ENCODE measurements at places on chromosomes 11 and 22.

DNA sequence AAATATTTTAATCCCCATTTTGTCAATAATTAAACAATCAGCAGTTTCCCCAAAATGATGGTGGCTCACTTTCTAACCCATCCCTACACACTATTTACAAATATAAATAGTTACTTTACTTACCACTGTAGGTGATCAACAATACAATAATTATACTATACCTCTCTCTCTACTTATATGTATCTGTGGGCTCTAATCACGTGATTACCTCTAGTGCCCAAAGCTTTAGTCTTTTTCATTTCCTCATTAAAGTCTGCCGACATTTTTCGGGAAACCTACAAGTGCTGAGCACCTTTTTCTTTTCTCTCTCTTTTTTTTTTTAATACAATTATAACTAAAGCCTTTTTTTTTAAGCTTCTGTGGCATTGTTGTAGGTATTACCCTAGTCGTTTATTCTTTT is 23.9 kb downstream of the DLG2 start:
- no peak for DNase-seq

DNA sequence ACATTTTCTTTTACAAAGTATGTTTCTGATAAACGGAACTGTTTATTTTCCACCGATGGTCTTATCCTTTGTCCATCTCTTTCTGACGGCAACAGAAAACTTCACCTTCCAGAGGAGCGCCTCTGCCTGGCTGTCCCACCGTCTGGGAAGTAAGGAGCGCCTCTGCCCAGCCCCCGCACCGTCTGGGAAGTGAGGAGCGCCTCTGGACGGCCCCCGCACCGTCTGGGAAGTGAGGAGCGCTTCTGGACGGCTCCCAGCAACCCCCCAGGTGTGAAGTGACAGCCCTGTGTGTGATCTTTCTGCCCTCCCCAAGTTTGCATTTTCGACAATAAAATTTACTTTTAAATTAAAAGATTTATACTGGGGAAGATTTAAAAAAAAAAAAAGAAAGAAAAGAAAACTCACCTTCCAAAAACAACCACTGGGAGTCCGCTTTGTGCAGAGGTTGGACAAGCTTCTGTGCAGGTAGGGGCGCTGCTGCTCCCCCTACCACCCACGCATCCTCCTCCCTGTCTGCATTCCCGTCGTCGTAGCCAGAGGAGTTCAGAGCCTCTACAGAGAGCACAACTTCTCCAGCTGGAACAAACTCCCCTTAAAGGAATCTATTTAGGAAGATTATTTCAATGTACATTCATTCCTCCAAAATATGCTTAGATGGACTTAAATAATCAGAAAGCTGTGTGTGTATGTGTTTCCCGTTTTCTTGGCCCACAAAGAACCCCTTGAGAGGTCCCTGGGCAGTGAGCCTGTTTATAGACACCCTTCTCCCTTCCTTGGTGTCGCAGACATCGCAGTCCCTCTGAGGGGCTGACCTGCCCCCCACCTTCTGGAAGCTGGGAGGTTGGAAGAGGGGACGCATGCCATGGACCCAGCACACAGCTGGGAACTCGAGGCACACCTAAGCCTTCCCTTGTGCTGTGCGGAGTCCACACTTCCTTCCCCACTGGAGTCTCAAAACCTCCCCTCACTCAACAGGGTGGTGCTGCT is 849 bp upstream of the APOBEC3B start:
- DNase-seq = no peak

DNA sequence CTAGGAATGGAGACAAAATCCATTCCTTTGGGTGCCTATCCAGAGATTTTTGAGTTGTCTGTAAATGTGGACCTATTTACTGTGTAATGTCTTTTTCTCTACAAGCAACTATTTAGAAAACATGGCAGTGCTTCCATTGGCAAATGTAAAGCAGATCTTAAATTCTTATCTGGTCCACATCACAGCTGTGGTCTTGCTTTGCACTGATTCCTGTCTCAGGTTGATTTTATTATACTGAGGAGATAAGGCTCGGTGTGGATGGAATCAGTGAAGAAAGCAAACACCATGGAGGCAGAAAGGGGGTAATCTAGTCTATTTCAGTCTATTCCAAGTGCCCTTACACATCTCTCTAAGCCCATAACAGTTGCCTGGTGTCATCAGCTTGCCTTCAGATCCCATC is 160.5 kb downstream of the NCAM1 start:
- DNase-seq = no peak

DNA sequence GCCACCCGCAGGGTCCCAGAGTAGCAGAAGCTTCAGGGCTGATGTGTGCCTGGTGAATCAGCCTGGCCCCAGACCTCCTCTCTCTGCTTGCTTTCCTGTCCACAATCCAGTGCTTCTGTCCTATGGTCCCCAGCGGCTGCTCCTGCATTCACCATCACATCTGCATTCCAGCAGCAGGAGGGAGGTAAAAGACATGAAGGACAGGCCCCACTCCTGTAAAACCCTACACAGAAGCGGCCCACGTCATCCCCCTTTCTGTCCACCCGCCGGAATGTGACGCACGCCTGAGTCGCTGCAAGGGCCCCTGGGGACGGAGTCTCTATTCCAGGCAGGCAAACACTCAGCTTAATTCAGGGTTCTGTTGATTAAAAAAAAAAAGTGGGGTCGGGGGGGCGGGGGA is 58.3 kb downstream of the CDKN1C start:
- no peak for DNase-seq

- DNase-seq = no peak
Observed at GRCh38 chr11:44601471-44602370, 36.3 kb downstream of the CD82 start.

DNA sequence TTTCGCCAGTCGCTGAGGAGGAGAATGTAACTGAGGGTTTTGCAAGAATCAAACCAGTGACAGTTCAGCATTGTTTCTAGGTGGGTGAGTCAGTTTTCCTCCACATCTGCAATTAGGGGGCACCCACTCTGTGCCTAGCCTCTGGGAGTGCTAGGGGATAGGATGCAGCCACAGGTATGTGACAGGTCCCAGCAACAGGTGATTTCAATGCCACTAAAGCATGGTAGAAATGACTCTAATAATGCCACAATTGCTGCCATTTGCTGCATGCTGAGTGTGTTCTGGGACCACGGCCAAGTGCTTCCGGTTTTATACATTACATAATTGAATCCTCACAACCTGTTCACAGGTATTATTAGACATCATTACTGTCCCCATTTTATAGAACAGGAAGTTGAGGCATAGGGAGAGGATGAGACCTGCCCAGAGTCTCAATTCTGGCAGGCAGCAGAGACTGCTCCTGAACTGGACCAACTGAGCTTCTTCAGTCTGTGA is 556 bp downstream of the CRYBB2 start:
- DNase-seq = no peak

GRCh38 chr22:29306835-29307595 is 565 bp downstream of the GAS2L1 start:
- no peak for DNase-seq

- no peak for DNase-seq
Observed at GRCh38 chr11:117862019-117862725, 14.3 kb downstream of the FXYD6 start.

DNA sequence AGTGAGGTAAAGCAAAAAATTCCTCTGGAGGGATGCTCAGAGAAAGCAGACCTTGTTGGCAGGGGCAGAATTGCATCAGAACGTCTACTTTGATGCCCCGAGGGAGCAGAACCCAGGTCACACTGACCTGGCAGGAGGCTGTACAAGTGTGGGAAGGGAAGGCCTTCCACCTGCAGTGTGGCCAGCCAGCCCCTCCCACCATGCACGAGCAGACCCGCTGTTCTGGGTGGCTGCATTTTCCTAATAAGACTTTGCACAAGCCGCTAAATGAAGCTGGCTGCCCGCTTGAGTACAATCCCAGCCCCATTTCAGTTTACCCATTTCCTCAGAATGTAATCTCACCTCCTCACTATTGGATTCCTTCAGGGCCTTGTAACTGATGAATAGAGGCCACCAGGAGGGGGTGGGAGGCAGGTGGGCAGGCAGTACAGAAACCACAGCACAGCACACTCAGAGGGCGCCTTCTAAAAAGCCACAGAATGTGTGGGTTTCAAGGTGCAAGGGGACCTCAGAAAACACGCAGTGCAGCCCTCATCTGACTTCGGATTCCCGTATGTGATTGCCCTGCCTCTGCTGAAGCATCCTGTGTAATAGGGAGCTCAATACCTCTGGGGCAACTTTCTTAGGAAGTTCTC is 316.6 kb downstream of the OPCML start:
- no peak for DNase-seq

- no peak for DNase-seq
Observed at GRCh38 chr11:69448471-69449284, 32.8 kb upstream of the LINC01488 start.

GRCh38 chr11:70233511-70233934 is 30.4 kb downstream of the FADD start:
- no peak for DNase-seq

DNA sequence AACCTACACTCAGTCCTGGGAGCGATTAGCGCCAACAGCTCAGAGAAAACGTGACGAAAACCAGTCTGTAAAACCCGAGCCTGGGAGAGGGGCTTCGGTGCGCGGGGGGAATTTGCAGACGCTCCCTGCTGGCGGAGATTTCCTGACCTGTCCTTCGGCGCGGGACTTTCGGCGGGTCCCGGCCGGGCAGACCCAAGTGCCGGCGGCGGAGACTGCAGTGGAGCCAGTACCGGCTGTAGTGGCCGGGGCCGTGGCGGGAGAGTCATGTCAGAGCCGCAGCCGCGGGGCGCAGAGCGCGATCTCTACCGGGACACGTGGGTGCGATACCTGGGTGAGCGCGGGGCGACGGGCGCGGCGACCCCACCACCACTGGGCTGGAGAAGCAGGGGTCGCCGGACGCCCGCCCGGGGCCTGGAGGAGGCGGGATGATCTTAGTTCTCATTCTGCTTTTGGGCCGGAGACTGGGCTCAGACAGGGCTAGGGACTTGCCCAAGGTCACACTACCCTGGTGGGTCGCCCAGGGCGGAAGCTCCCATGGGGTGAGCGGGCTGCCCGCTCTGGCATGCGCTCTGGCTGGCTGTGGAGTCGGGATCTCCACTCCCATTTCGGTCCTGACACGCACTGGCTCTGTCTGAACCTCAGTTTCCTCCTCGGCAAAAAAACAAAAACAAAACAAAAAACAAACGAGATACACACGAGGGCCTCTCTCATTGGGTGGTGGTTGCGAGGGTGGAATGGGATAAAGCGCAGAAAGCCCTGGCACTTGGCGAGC is at the start of gene MTFP1:
MTFP1 (plus strand) TSS at position 153 of the 772 bp plus-strand sequence; CDS start at position 265, 112 bp downstream.
- DNase-seq = no peak

DNA sequence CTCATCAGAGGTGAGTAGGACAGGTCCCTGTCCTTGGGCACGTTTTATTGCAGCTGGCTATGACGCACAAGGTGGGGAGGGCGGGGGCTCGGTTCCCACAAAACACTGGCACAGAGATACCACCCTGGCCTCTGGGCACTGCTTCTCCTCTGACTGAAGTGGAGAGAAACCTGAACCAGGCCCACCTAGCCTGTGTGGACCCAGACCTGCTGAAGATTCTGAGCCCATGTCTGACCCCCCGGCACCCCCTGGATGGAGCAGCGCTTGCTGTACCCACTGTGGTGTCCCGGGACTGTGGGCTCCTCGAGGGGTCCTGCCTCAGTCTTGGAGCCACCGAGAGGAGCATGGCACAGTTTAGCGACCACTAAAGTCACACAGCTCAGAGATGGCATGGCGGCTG is 72.6 kb downstream of the PARVB start:
- DNase-seq = no peak

DNA sequence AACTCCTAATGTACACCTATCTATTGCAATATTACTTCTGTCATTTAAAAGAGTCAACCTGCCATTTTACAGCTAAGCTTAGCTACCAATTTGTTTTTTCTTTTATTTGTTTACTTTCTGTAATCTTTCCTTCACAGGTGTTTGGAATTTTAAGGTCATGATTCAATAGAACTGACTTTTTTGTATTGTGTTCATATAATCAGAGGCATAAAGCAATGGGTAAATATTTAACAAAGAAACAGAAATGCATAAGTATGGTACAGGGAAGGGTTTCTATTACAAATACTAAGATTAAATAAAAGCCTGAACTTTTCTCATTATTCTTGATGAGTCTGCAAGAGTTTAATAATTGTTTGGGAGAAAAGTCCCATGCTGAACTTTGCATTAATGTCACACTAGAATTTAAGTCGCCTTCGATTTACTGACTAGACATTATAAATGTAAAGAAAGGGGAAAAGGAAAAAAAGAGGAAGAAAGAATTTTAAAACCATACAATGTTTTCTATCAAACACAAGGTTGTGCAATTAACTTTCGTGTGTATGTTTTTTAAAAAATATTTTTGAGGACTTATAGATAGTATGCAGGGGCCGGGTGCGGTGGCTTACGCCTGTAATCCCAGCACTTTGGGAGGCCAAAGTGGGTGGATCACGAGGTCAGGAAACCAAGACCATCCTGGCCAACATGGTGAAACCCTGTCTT is 35.0 kb upstream of the HIPK3 start:
- DNase-seq = no peak

GRCh38 chr11:67113231-67113721 is 5.8 kb upstream of the KDM2A start:
- no peak for DNase-seq

Measured in cerebellar nuclear complex (tissue), 1 donor.